ENCODE measurements at places on chromosomes 1 and 21.

DNA sequence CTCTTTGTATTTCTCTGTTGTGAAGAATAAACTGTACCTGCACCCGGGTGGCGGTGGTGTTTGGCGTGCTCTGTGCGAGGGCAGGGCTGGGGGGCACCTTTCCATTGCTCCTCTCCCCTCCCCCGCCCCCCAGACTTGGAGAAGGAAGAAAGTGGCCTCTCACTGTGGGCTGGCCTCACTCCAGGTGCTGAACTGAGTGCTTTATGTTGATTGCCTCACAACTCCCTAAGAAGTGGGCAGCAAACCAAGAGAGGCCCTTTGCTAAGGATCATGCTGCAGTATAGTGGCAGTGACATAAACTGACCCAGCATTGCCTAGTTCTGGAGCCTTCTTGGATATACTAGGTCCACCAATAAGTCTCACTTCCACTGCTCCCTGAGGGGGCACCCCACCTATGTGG lies 20.2 kb downstream of the A3GALT2 start:
- no peak for DNase-seq

GRCh38 chr1:201419746-201420607 lies 1.6 kb downstream of the TNNI1 start:
- DNase-seq, result no peak

DNA sequence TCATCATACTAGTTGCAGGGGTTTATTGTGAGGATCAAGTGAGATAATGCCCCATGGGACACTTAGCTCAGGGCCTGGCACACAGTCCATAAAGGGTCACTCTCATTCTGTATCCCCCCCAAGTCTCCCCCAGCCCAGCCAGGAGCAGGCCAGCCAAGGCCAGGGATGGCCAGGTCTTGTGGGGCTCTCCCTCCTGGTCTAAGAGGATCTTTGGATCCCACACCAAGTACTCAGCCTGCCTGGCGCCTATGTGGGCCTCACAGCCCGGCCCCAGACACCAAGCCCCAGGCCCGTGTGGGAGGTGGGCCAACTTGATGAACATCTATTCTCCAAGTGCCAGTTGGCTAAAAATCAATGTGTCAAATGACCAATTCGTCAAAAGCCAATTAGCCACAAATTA lies 117.8 kb downstream of the GLIS1 start:
- DNase-seq, result no peak

DNA sequence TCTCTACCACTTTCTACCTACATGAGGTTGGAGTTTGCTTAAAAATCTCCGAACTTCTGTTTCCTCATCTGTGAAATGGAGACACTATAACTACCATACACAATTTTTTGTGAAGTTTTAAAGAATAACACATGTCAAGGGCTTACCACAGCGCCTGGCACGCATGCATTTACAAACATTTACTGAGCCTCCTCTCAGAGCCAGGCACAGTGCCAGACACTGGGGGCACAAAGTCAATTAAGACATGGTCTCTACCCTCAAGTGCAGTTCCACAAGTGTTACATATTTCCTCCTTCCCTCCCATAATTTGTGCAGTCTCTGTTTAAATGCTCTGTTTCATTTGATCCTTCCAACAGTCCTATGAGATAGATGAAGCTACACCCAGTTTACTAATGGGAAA lies 356.4 kb upstream of the ESRRG start:
- no peak for DNase-seq

DNA sequence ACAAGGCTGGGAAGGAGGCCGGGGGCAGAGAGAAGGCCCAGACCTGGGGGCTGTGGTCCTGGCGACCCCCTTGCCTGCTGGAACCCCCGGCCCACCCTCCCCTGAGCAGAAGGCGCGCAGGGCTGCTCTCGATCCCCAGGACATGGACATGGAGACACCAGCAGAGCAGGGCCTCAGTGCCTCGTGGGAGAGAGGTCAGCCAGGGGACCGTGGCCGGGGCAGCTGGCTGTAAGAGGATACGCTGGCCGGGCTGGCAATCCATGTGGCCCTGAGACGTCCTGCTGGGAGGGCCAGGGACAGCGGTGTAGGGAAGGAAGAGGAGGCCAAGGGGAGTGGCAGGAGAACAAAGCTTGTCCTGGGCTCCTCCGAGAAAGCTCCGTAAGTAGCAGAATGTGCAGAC lies 132.2 kb downstream of the CASZ1 start:
- DNase-seq, result no peak

- DNase-seq, result no peak
Measured at GRCh38 chr1:68796888-68797287, 300.0 kb upstream of the DEPDC1 start.

- no peak for DNase-seq
Measured at GRCh38 chr1:26438041-26438440, 5.9 kb downstream of the DHDDS start.

DNA sequence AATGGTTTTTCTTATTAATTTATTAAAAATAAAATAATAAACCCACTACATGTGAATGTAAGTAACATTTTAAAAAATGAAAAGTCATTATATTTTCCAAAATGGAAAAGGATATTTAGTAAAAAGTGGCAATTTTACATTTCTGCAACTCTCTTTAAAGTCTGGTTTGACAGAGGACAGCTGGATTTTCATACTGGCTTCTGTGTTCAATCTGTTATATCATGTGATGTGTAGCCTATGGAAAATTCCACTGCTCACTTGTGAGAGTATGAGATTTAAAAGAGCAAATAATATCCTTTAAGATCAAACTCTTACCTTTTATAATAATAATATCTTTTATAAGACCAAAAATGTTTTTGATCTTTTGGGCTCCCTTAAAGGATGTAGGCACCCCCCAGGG lies 33.7 kb downstream of the PCP4 start:
- no peak for DNase-seq

GRCh38 chr1:247646867-247647266 lies 32.7 kb downstream of the OR13G1 start:
- no peak for DNase-seq

DNA sequence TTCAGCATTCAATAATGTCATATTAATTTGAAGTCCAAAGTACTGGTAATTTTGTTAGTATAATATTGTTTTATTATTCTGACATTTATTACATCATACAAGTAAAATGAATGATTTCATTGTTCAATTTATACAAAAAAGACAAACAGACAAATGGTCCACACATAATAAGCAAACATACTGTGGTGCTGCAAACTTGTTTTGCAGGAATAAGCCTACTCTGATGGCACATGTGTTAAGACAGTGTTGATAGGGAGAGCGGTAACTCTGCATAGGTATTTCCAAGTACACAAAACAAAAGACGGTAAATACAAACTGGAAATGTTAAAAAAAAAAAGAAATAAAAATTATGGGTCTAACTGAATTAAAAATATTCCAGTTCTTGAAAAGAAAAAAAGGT lies 59.7 kb upstream of the DPYD start:
- no peak for DNase-seq

- DNase-seq, result no peak
Measured at GRCh38 chr1:196091397-196092135, 516.7 kb downstream of the KCNT2 start.

DNA sequence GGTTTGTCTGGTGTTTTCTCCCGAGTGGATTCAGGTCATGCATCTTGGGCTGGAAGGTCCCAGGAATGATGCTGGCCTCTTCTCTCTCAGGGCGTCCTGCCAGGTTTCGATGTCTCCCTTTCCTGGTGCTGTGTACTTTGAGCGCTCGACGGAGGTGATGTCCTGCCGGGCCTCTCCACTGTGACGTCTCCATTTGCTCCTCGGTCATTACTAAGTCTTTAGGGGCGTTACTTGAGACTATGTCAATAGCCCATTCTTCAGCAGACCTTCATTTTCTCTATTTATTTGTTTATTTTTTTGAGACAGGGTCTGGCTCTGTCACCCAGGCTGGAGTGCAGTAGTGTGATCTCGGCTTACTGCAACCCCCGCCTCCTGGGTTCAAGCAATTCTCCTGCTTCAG lies 37.2 kb upstream of the TNFRSF1B start:
- DNase-seq, result no peak

GRCh38 chr21:34715518-34715917 lies 46.7 kb downstream of the CLIC6 start:
- DNase-seq, result no peak

- no peak for DNase-seq
Measured at GRCh38 chr1:150765296-150765976, at the start of gene CTSS. Gene CTSS (minus strand): TSS chr1:150765778. CDS start chr1:150764763, 1,015 bp downstream.

All from cortex of kidney (tissue), 1 donor.